ENCODE measurements at places on chromosomes 4 and X. TPM values are rescaled to one million over a fixed set of nuclear protein-coding genes. Genes with fewer than 3 reads are reported as not detected.

DNA sequence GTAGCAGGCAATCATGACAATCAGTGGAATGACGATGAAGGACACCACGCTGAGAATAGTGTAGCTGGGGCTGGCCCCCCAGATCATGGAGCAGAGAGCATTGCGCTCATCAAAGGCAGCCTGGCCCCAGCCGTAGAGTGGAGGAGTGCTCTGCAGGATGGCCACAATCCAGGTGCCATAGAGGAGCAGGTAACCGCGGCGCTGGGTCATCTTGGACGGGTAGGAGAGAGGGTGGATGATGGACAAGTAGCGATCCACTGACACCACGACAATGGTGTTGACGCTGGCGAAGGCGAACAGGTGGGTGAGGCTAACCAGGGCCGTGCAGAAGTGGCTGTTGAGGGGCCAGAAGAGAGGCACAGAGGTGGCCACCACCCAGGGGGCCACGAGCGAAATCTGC lies 2.8 kb downstream of the GPR101 start:
- no peak overlapping the region for H3K27ac ChIP-seq
- no peaks in the 10 kb centered on the region for H3K36me3 ChIP-seq
- H3K27me3 ChIP-seq, result no peaks in the 10 kb centered on the region
- no peak for DNase-seq

GRCh38 chrX:110450050-110450449 lies 91.4 kb downstream of the RTL9 start:
- no peaks in the 10 kb centered on the region for H3K4me1 ChIP-seq
- H3K36me3 ChIP-seq, result no peaks in the 10 kb centered on the region
- no peak overlapping the region for H3K4me3 ChIP-seq
- H3K27ac ChIP-seq, result no peak overlapping the region
- peak; percentile 56 for DNase-seq

DNA sequence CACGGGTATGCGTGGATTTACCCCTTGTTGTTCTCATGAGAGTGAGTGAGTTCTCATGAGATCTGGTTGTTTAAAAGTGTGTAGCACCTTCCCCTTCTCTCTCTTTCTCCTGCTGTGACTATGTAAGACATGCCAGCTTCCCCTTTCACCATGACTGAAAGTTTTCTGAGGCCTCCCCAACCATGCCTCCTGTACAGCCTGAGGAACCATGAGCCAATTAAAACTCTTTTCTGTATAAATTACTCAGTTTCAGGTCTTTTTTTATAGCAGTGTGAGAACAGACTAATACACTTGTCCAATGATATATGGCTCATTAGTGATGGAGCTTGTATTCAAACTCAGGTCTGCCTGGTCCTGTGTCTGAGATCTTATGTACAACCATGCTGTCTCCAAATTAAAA lies 28.5 kb upstream of the RTL3 start:
- no peak overlapping the region for H3K27ac ChIP-seq
- peaks cover 8% of the 10 kb centered on the region for H3K27me3 ChIP-seq
- DNase-seq, result no peak
- H3K4me1 ChIP-seq, result no peaks in the 10 kb centered on the region
- H3K36me3 ChIP-seq, result no peaks in the 10 kb centered on the region

DNA sequence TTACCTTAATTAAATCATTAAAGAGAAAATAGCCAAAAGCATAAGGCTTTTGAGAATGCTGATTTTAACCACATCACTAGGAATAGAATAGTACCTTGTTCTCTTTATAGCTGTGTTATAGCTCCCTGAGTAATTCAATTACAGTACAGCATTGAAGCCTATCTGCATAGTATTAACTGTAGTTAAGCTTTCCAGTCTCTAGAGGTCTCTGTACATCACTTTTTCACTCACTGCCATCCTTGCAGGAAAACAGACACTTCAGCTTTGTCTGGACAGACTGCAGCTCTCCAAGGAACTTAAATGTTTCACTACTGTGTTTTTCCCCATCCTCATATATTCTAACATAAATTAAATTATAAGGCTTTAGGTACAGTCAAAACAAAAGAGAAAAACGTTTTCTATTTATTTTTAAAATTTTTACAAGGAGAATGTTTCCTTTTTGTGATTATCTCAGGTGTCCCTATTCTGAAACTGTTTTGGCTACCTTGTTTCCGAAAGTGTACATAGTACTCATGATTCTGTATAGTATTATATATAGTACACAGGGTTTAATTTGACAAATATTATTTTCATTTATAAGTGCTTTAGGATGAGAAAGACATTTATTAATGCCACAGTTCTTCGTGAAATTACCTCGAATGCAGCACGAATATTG lies 407.9 kb downstream of the PCDH18 start:
- no peaks in the 10 kb centered on the region for H3K4me1 ChIP-seq
- H3K4me3 ChIP-seq, result peak overlapping the region; percentile 53
- DNase-seq, result no peak

- no peaks in the 10 kb centered on the region for H3K4me1 ChIP-seq
- peak; percentile 29 for DNase-seq
- H3K27ac ChIP-seq, result no peak overlapping the region
- no peaks in the 10 kb centered on the region for H3K27me3 ChIP-seq
- no peak overlapping the region for H3K4me3 ChIP-seq
- no peaks in the 10 kb centered on the region for H3K36me3 ChIP-seq
These were observed 99.6 kb upstream of the INTU start for GRCh38 chr4:127533028-127533700.

GRCh38 chrX:149848855-149849254 lies 32.1 kb upstream of the MAGEA8 start:
- H3K4me3 ChIP-seq, result no peak overlapping the region
- H3K27ac ChIP-seq, result no peak overlapping the region
- H3K27me3 ChIP-seq, result peaks cover 4% of the 10 kb centered on the region
- no peak for DNase-seq
- H3K36me3 ChIP-seq, result no peaks in the 10 kb centered on the region

GRCh38 chr4:144611850-144612249 lies 34.1 kb upstream of the HHIP start:
- no peak for DNase-seq
- no peaks in the 10 kb centered on the region for H3K4me1 ChIP-seq
- H3K27ac ChIP-seq, result no peak overlapping the region
- no peak overlapping the region for H3K4me3 ChIP-seq

DNA sequence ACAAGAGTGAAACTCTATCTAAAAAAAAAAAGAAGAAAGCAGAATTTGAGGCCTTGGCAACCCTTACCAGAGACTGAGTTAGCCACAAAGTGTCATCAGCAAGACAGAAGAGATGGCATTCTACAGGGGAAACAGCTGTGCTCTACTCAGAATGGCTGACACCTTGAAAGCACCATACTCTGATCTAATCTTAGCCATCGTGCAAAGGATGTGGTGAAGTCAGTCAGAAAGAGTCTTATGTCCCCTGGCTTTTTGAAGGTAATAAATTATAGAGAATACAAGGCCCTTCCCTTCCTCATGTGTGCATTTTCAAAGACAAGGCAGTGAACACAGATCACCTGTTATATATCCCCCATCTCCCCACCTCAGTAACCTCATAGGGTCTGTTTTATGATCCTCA lies 13.2 kb downstream of the CLNK start:
- H3K36me3 ChIP-seq, result no peaks in the 10 kb centered on the region
- H3K27ac ChIP-seq, result no peak overlapping the region
- DNase-seq, result no peak
- no peaks in the 10 kb centered on the region for H3K4me1 ChIP-seq
- no peaks in the 10 kb centered on the region for H3K27me3 ChIP-seq

DNA sequence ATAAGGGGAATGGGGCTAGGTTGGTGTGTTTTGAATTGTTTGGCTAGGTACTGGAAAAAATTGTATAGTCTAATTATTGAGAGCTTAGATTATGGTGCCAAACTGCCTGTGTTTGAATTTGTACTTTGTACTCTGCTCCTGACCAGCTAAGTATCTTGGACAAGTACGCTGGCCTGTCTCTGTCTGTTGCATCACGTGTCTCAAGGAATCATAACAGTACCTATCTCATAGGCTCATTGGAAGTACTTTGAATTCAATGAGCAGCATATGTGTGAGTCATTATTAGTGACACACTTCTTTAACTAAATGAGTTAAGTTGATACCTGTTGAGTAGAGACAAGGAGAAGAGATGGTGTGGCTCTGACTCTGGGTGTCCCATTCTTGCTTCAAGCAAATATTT lies 69.5 kb upstream of the MND1 start:
- no peak overlapping the region for H3K4me3 ChIP-seq
- H3K27me3 ChIP-seq, result no peaks in the 10 kb centered on the region
- H3K27ac ChIP-seq, result no peak overlapping the region
- H3K36me3 ChIP-seq, result peaks cover 2% of the 10 kb centered on the region
- no peak for DNase-seq

DNA sequence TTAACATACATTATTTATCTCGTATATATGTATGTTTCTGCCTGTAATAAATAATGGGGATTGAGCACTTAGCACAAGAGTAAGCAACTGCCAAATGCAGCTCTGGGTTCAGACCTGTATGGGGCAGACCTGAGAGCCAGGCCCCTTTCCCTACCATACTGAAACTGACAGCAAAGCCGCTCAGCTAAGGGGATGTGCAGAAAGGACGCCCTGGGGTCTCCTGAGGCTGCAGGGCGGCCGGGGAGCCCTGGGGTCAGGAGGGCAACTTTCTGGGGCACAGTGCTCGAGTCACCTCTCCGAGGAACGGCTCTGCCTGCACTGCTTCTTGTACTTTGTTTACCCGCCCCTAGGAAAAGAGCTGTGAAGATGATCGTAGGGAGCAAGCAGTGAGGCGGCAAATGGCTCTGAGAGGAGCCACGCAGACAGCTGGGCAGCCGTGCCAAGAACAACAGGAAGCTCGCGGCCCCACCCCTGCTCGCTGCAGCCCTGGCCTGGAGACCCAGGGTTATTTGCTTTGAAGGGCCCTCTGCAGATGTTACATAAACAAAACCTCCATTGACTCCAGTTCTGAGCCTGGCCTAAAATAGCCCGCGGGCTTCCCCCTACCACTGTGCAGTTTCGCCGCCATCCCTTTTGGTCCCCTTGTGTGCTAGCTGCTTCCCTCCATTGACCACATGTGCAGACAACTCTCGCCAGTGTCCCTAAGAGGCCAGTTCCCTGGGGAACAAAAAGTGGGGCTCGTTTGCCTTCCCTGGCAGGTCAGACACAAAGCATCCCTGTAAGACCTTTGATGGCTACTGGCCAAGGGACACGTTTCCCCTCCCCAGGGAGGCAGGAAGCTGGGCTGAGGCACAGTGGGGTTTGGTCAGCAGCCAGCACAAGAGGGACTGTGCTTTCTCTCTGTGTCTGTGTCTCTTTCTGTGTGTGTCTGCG lies 111.3 kb upstream of the LNX1 start:
- peak overlapping the region; percentile 51 for H3K4me3 ChIP-seq
- DNase-seq, result peak; percentile 81
- peaks cover 10% of the 10 kb centered on the region for H3K4me1 ChIP-seq
- H3K27ac ChIP-seq, result peak overlapping the region; percentile 18
- H3K27me3 ChIP-seq, result no peaks in the 10 kb centered on the region

GRCh38 chr4:76641758-76642157 lies 206.7 kb downstream of the SHROOM3 start:
- no peaks in the 10 kb centered on the region for H3K27me3 ChIP-seq
- H3K27ac ChIP-seq, result no peak overlapping the region
- no peak overlapping the region for H3K4me3 ChIP-seq
- no peak for DNase-seq

DNA sequence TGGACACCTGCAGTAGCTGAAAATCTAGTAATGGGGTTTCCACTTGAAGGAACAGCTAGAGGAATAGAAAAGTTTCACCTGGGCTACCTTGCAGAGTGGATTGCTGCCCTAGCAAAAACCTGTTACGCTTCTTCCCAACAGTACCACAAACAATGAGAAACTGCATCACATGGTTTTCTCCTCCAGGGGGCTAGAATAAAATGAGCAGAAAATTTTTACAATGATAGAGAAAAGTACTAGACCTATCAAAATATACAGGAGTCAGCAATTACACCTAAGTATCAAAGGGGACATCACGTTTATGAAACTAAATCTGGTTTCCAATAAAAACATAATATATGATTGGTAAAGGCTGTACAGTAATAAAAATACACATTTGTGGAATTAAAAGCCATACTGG lies 423.1 kb upstream of the PITX2 start:
- H3K36me3 ChIP-seq, result no peaks in the 10 kb centered on the region
- no peaks in the 10 kb centered on the region for H3K27me3 ChIP-seq
- no peak overlapping the region for H3K4me3 ChIP-seq

DNA sequence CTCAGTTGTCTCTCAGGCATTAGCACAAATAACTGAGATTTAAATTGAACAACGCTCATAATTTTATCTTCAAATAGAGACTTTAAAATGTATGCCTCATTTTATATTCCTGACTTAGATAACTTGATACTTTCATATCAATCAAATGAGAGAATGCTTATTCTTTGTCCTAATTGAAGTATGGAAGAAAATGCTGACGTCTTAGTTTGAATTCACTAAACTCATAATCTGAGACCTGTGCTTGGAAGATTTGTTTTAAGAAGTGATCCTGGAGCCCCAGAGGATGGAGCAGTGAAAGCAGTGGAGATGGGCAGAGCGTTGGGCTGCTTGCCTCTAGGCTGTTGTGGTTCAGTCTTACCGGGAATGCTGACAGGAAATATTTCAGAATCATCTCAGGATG lies 76.1 kb downstream of the ZNF518B start:
- H3K27me3 ChIP-seq, result peaks cover 6% of the 10 kb centered on the region
- H3K4me3 ChIP-seq, result no peak overlapping the region
- DNase-seq, result no peak
- no peaks in the 10 kb centered on the region for H3K36me3 ChIP-seq

- H3K27me3 ChIP-seq, result no peaks in the 10 kb centered on the region
- H3K4me3 ChIP-seq, result no peak overlapping the region
- H3K27ac ChIP-seq, result no peak overlapping the region
- H3K4me1 ChIP-seq, result no peaks in the 10 kb centered on the region
- DNase-seq, result peak; percentile 53
- H3K36me3 ChIP-seq, result no peaks in the 10 kb centered on the region
These were observed 24.8 kb downstream of the NHSL2 start for GRCh38 chrX:71935476-71935875.

- DNase-seq, result no peak
- H3K4me3 ChIP-seq, result no peak overlapping the region
- no peak overlapping the region for H3K27ac ChIP-seq
- H3K27me3 ChIP-seq, result no peaks in the 10 kb centered on the region
- H3K4me1 ChIP-seq, result no peaks in the 10 kb centered on the region
These were observed 155.6 kb downstream of the GBA3 start for GRCh38 chr4:22848332-22848731.

The DGKK gene
- not detected for total RNA-seq

The ADAMTS3 gene
- total RNA-seq, result 0.58 TPM

The KIT gene
- total RNA-seq, result 1.6 TPM

The SULT1E1 gene
- not detected for total RNA-seq

The FAT4 gene
- total RNA-seq, result 8.4 TPM
